Cortex of kidney (tissue), 1 donor: ENCODE measurements at places on chromosomes 11 and 22.
A peak's percentile ranks its signal among the peaks of the same experiment; 100 is the strongest.

DNA sequence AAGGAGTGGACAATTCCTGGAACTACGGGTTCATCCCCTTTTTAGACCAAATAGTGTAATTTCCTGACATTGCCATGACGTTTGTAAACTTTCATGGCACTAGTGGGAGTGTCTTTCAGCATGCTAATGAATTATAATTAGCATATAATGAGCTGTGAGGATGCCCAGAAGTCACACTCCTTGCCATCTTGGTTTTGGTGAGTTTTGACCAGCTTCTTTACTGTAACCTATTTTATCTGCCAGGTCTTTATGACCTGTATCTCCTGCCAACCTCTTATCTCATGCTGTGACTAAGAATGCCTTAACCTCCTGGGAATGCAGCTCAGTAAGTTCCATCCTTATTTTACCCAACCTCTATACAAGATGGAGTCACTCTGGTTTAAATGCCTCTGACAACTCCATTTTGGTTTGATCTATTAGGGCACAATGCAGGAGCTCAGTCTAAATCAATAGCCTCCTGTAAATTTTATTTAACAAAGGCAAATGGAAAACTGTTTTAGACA, 20.7 kb downstream of the OR10A6 start:
- DNase-seq: no peak

GRCh38 chr11:13313005-13313819, 35.6 kb downstream of the BMAL1 start:
- no peak for DNase-seq

GRCh38 chr22:25402501-25403283, 161.8 kb upstream of the GRK3 start:
- no peak for DNase-seq

DNA sequence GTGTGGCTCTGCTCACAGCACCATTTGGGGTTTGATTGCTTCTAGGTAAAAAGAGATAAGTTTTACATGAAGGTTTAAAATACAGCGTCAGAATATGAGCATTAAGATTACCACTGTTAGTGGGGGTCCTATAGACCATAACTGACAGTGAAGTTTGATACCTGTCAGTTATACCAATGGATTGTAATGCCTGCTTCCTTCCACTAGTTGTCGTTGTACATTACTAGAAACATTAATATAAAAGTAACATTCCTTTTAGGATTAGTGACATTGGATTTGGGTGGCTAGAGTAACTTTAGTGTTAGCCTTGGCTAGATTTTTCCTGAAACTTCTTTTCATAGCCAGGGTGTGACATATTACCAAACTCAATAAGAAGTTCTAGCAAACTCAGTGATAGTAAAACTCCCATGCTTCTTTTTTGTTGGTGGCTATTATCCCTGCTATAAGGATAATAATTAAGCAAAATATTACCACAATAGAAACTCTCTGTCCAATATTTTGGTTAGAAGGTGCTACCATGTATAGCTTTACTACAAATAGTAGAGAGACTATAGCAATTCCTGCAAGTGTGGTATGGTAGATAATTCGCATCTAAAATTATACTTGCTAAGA, 57.1 kb downstream of the FAM181B start:
- no peak for DNase-seq

GRCh38 chr22:39529487-39529851, 3.1 kb downstream of the RPS19BP1 start:
- no peak for DNase-seq

- no peak for DNase-seq
Observed at GRCh38 chr11:28243061-28243460, 134.9 kb downstream of the METTL15 start.

GRCh38 chr11:22555881-22556280, 69.7 kb downstream of the FANCF start:
- no peak for DNase-seq

GRCh38 chr11:67667490-67668191, 6.8 kb downstream of the ALDH3B2 start:
- DNase-seq: no peak

- no peak for DNase-seq
Observed at GRCh38 chr22:43620197-43620596, 191.9 kb downstream of the EFCAB6 start.

- DNase-seq: no peak
Observed at GRCh38 chr22:45218976-45219375, 21.7 kb downstream of the KIAA0930 start.

- no peak for DNase-seq
Observed at GRCh38 chr22:24485608-24486007, 9.5 kb upstream of the UPB1 start.

- DNase-seq: no peak
Observed at GRCh38 chr11:12253843-12254281, 123.5 kb upstream of the PARVA start.

GRCh38 chr11:75536786-75537641, 11.3 kb upstream of the GDPD5 start:
- DNase-seq: no peak

DNA sequence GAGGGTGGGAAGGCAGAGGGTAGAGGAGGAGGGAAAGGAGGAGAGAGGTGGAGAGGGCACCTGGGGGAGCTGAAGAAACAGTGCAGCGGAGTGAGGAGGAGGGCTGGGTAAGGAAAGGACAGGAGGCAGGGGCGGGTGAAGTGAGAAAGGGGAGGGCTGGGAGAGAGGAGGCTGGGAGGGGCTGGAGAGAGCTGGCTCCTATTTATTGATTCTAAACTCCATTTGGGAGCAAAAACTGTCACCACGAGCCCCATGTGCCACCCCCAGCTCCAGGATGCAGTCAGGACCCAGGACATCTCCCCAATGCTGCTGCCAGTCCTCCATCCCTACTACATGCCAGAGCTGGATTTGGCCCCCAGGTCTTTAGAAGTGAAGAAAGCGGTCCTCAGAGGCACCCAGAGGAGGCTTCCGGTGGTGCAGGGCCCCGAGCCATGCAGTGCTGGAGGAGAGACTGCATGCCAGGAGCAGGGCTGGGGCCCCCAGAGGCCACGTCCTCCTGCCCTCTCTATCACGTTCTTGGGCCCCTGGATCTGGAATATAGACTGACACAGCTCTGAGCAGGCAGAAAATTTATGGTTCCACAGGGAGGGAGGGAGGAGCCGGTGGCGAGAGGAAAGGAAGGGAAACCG, 53.7 kb downstream of the SLC22A12 start:
- DNase-seq: no peak

DNA sequence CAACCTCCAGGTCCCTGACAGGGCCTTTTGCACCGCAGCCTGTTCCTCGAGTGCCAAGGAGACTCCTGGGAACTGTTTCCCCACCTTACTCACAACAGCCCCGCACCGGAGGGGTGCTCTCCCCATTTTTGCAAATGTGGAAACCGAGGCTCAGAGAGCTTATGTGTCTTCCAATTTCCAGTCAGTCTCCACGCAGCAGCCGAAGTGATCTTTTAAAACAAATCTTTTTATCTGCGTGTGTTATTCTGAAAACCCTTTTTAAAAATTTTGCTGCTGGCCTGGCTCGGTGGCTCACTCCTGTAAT, 409 bp upstream of the TMEM134 start:
- DNase-seq: no peak

DNA sequence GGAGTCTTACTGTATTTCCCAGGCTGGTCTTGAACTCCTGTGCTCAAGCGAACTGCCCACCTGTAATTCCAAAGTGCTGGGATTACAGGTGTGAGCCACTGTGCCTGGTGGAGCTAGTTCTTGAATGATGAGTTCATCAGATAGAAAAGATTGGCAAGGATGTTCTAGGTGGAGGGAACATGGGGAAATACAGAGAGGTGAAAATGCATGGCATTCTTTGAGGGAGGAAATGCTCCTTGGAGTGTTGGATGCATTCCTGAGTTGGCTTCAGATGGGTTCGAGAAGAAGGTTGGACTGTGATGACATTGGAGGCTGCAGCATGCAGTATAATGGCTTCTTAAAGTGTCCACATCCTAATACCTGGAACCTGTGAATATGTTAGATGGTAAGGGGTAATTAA, 4.4 kb downstream of the DDX10 start:
- no peak for DNase-seq

DNA sequence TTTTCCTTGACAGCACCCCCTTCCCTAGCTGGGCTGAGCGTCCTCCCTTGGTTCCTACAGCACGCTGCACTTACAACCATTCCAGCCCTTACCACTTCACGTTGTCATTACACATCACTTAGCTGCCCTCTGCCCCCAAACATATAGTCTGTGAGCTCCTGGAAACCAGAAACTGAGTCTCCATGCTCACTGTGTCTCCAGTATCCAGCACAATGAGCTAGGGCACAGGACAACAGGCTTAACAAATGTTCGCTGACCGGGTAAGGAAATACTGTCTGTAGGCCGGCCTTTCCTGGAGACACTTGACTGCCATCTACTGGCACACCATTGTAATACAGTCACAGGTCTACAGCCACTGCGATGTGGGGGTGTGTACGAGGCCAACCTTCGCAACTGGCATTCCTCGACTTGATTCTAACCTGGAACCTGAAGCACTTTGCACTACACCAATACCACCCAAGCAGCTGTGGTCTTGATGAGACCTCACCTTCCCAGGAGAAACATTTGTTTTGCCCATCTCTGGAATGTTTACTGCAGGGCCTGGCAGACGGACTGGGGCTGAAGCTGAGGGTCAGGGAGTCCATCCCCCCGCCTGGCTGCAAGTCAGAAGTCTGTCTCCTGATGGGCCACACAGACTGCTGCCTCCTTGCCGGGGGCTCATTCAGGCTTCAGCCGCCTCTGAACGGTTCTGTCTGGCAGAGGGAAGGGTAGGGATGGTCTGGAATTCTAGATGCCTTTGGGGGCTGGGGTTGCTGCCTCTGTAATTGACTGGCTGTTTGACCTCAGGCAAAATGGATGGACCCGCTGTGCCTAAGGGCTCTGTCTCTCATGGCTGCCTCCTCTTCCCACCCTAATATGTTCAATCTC, 72.0 kb downstream of the SYN3 start:
- no peak for DNase-seq

GRCh38 chr11:103433386-103434072, 324.3 kb downstream of the DYNC2H1 start:
- DNase-seq: no peak

GRCh38 chr11:58186938-58187337, 1.9 kb upstream of the OR9Q2 start:
- no peak for DNase-seq

- no peak for DNase-seq
Observed at GRCh38 chr11:35006389-35007128, 90.1 kb downstream of the PDHX start.

GRCh38 chr11:1224111-1224490, 1.2 kb downstream of the MUC5B start:
- no peak for DNase-seq

GRCh38 chr11:78893996-78894395, 319.3 kb upstream of the NARS2 start:
- DNase-seq: no peak

DNA sequence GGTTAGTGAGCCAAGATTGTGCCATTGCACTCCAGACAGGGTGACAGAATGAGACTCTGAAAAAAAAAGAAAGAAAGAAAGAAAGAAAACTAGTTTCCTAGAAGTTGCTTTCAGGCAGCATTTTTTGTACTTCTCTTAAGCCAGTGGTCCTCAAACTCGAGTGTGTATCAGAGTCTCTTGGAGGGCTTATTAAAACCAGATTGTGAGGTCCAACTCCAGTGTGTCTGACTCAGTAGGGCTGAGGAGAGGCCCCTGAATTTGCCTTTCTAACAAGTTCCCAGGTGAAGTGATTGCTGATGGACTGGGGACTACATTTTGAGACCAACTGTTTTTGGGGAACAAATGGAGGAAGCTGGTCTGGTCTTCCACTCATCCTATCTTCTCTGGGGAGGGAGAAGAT, 57.5 kb upstream of the VSTM5 start:
- no peak for DNase-seq

DNA sequence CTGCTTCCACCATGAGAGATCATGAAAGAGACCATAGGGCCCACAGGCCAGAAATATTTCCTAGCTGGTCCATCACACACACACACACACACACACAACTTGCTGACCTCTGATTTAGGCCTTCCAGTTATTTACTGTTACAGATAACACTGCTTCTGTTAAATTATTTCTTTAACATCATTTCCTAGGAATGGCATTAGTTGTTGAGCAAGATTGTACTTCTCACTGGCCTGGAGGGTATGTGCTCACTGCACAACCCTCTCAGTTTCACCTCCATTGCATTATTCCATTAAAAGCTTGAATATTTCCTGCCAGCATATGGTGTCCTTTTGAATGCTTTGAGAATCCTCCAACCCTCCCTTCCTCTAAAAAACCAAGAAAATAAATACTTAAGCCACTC, 104.4 kb downstream of the MICAL2 start:
- DNase-seq: no peak

DNA sequence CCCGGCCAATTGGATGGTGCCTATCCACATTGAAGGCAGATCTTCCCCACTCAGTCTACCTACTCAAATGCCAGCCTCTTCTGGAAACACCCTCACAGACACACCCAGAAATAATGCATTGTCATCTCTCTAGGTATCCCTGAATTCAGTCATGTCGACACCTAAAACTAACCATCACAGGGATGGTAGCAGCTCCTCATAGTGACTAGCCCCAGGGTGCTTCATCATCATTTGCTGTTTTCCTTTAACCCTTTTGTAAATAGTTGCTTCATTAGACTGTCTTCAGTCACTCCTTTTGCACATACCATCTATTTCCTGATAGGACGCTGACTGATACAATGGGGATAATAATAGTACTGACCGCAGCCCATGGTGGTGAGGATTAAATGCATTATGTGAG, 18.8 kb upstream of the AMOTL1 start:
- no peak for DNase-seq

GRCh38 chr22:29030618-29031226, 30.9 kb downstream of the C22orf31 start:
- DNase-seq: peak; percentile 68

DNA sequence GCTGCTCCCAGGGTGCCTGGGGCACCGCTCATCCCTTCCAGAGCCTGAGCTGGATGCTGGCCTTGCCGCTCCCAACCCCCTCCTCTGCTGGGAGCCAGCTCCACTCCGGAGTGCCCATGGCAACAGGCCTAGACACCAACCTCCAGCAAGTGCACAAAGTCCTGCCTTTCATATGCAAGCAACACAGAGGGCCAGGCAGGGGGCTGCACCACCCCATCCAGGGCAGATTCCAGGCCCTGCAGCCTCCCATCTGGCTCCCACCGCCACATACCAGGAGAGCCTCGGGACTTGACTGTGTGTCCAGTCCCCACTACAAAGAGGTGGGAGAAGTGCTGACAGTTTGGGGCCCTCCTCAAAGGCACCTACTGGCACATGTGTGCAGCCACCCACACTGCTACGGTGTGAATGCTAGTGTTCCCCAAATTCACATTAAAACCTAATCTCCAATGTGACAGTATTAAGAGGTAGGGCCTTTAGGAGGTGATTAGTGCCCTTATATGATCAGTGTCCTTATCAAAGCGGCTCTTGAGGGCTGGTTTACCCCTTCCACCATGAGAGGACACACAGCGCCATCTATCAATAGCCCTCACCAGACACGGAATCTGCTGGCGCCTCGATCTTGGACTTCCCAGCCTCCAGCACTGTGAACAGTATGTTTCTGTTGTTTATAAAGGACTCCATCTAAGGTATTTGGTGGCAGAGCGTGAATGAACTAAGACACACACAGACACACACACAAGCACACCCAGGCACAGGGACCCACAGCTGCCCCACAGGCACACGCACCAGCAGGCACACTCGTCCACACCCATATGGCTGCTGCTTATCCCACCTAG, 16.2 kb downstream of the ARVCF start:
- DNase-seq: no peak

- DNase-seq: no peak
Observed at GRCh38 chr22:19805821-19806212, 45.2 kb downstream of the TBX1 start.

GRCh38 chr11:127218275-127218608, 217.7 kb upstream of the KIRREL3 start:
- DNase-seq: no peak
